AG04449 (cell line): ENCODE measurements at places on chromosomes 1 and 21.
A peak's percentile ranks its signal among the peaks of the same experiment; 100 is the strongest.

GRCh38 chr1:225771661-225772322 lies 5.8 kb upstream of the SRP9 start:
- no peak for DNase-seq

DNA sequence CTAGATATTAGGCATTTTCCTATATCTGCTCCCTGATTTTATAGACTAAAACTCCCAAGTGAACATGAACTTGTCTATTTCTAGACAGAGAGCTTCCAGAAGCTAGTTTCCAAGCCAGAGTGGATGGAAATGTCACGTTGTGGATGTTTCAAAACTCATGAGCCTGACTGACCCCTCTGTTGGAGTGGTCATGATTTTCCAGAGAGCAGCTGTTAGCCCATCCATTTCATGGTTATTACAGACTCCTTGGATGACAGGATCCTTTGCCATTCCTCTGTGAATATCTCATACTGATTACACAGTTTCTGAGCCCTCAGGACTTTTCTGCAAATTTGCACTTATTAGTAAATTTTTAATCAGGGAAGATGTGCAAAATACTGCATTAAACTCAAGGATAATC lies 76.8 kb upstream of the ATF3 start:
- DNase-seq: no peak

DNA sequence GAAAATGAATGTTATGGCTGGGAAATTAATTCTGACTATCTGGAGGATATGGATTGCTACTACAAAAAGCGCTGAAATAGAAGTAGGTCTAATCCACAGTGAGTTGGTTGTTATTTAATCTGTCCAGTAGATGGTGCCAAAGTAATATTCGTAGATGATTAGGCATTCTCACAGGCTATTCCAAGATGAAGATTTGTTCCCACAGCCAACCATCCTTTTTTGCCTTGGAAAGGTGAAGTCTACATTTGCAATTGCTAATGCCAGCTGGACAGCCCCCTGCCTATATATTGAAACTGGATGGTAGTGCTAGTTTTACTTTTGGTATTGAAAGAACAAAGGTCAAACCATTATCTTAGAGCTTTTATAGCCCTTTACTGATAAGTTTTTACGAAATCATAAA lies 43.8 kb downstream of the RBM11 start:
- DNase-seq: peak; percentile 5

DNA sequence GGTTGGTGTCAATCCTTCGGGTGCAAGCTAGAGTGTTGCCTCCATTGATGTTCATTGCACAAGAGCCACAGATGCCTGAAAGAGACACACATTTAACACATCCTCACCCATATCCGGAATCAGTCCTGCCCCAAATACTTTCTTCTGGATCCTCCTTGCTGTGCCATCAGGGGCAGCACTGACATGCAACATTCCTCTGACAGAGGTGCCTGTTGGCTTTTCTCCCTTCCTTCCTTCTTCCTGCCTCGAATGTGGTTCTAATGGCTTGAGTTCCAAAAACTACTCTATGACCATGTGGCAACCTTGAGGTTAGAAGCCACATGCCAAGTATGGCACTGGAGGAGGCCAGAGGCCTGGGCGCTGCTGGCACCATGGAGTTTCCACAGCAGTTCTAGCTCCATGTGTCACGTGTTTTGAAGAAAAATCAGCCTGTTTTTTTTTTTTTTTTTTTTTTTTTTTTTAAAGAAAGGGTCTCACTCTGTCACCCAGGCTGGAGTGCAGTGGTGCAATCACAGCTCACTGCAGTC lies 17.0 kb upstream of the ATP13A2 start:
- DNase-seq: no peak

DNA sequence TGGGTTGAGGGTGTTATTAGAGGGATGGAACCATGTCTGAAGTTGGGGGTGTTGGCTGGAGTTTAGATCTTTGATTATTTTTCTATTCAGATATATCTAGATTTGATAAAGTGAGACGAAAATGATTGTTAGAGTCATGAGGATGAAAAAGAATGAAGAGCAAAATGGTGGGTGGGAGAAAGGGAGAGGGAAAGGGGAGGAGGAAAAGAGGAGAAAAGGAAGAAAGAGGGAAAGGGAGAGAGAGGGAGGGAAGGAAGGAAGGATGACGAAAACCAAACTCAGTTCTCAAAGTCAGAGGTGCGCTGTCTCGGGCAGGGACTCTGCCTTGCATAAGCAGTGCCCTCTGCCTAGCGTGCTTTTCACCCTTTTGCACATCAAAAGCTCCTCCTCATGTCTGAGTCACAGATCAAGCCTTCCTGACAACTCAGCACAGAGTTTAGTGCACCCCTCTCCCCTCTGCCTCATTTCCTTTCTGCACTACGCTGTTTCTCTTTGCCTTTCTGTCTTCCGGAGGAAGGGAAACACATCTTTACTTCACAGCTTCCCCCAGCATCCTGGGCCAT lies 225.8 kb upstream of the PROX1 start:
- DNase-seq: no peak

DNA sequence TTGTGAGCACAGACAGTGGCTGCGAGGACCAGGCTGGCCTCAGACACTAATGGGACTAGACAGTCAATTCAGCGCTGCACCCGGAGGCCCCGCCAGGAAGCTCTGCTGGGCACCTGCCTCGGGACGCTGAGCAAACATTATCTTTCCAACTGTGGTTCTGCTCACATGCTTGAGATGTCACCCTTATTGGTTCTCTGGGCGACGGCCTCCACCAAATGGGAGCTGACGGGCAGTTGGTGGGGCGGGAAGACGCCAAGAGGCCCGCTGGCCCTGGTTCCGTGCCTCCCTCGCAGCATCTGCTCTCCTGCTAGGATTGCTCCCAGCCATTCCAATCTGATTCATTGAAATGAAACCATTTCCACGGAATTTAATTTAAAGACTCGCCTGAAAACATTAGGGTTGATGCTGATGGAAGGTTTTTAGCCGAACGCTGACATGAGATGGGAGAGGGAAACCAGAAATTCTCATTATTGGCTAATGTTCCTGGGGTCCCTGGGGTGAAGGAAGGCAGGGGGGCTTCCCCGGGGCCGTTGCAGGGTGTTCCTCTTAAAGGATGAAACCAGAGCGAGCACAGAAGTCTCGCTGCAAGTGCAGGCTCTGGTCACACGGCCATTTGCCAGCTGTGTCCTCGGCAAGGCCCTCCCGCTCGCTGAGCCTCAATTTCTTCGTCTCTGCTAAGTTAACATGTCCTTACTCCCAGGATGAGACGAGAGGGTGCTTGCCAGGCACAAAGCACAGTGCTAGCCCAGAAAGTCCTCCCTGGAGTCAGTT lies 512.2 kb downstream of the NPHP4 start:
- DNase-seq: no peak

GRCh38 chr1:167599957-167600581 lies 30.0 kb upstream of the RCSD1 start:
- DNase-seq: no peak

DNA sequence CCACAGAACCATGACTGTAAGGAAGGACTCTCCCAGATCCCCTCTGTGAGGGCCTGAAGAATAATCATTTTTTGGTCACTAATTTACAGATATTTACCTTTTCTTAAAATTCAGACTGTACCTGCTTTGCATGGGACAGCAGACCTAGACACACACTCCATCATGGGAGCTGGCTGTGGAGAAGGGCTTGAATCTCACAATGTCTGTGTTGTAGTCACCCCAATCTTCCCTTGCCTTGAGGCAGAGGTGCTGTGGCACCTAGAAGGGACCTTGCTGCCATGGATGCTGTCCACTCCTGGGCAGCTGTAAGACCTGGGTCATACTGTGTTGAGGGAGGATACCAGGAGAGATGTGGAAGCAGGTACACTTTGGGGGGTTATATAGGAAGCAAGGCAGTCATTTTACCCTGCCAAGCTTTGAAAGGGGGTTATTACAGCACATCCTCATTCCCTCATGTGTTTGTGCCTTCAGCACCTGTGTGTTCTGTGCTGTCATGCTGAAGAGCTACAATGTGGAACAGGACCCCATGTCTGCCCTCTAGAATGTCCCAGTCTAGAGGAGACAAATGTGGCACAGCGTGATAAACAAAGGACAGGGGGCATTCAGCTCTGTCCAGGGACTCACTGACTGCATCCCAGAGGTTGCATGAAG lies 27.1 kb downstream of the TRAF5 start:
- no peak for DNase-seq

DNA sequence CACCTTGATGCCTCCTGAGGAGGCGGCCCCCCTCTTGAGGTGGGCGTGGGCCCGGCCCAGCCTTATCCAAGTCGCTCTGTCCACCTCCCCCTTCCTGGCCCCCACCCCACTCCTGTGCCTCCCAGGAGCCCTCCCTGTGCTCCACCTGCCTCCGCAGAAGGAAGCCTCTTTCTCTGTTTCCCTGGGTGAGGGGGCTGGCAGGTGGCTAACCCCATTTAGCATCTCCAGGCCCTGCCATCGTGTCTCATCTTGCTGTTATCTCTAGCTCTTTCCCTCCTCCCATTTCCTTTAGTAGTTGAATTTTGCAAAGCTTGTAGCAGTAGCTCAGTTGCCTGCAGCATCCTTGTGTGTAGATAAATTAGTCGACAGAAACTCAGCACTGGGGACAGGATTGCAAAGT lies 7.2 kb downstream of the RNF187 start:
- no peak for DNase-seq

DNA sequence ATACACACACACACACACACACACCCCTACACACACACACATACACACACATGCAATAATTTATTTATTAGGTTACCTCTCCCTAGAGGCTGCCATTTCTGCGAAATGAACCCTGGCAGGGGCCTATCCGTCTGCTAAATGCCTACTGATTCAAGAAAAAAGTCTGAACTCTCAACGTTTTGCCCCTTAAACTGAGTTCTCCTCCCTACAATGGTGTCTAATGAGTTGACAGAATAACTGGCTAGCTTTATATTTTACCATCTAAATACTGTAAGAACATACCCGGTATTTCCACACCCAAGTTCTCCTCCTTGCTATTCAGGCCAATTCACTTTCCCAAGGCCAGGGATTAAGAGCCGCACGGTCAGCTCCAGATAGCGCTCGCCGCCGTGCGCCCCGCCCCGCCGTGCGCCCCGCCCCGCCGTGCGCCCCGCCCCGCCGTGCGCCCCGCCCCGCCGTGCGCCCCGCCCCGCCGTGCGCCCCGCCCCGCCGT lies 339 bp upstream of the RNPC3 start:
- DNase-seq: no peak

DNA sequence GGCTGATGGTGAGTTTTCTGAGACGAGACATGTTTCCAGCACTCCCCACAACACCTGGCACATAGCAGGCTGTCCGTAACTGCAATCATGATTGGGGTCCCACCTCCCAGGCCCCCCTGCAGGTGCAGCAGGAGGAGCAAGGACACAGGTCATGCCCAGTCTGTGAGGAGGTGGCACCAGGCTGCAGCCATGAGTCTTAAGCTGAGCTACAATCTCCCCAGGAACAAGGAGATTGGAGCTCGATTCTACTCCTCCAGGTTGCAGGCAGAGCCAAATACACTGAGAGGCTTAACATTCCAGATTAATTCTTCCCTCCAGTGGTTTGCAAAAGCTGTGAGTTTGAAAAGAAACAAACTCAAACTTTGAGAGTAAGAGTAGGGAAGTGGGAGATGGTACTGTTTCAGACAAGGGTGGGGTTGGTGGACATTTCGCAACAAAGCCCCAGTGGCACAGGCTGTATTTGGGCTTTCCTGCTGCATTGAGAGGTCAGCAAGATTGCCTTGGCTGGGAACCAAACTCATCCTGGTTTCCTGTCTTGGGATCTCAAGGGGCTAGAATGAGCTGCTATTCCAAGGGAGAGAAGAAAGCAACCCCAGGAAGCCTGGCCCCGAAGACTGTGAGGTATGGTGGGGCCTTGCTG lies 64.8 kb upstream of the GALNT2 start:
- no peak for DNase-seq

DNA sequence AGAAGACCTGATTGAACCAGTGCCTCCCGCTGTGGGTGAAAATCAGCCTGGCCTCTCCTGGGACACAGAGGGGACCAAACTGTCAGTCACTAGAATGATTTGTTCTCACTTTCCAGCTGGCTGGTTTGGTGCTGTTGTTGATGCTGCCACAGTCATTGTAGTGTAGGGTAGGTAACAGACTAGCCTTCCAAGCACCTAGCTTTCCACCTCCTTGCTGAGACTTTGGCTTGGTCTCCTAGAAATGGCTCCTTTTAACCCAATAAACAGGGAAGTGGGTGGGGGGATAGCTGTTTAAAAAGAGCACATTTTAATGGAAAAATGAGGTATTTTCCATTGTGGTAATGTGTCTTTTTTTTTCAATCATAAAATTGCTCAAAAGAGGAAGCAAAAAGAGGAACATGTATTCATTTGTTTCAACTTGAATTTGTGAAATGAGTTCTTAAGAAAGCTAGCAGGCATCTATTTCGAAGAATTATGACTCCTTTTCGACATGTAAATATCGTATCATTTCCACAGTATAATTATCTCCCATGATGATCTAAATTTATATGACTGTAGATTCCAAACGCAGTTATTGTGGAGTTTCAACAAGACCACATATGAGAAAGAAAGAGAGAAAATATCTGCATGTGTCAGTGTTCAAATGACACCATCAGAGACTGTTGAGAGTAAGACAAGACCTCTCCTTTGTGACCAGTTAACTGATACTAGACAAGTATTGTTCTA lies 190.1 kb downstream of the HLX start:
- no peak for DNase-seq

DNA sequence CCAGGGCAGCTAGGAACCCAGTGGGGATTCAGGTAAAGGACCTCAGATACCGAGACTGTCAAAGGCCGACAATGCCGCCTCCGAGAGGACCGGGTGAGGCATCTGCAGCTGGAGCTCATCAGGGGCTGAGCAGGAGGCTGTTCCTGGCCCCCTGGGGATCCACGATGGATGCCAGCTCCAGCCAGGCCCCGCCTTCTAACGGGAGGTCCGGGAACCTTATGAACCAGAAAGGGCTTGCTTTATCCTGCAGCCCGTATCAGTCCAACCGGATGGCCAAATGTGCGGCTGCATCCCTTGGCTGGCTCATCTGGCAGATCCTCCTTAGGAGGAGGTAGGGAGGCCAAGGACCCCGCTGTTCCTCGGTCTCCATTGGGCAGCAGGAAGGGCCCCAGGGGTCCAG lies 32.0 kb downstream of the SLC45A1 start:
- no peak for DNase-seq

GRCh38 chr1:33370301-33370700 lies 49.4 kb upstream of the A3GALT2 start:
- no peak for DNase-seq

- DNase-seq: no peak
Measured at GRCh38 chr1:53341521-53341895, 13.6 kb upstream of the LRP8 start.

- DNase-seq: no peak
Measured at GRCh38 chr1:24435782-24436365, 20.3 kb downstream of the NIPAL3 start.

GRCh38 chr1:9317591-9318417 lies 25.1 kb downstream of the SPSB1 start:
- no peak for DNase-seq
